ENCODE measurements at places on chromosomes 3 and 15.

GRCh38 chr3:149909923-149910322 lies 60.8 kb downstream of the PFN2 start:
- DNase-seq, result no peak

GRCh38 chr3:17941152-17941551 lies 198.7 kb upstream of the TBC1D5 start:
- DNase-seq, result no peak

GRCh38 chr3:192931825-192932224 lies 14.2 kb upstream of the MB21D2 start:
- no peak for DNase-seq

DNA sequence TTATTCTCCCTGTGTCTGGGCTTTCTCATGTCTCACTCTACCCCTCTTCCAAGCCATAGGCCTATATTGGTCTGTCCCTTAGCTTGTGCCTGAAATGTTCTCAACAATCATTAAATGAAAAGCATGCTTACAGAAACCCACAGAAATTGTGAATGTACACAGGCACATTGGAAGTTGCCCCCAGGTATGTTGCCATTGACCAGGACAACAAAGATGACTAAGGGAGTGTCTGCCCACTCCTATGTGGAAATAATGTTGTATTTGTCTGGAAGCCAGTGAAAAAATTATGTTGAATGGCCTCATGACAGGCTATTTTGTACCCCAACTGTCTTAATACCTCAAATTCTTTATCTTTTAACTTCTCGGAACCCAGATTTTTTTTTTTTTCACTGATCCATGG lies 102.0 kb downstream of the TPRG1 start:
- DNase-seq, result no peak

DNA sequence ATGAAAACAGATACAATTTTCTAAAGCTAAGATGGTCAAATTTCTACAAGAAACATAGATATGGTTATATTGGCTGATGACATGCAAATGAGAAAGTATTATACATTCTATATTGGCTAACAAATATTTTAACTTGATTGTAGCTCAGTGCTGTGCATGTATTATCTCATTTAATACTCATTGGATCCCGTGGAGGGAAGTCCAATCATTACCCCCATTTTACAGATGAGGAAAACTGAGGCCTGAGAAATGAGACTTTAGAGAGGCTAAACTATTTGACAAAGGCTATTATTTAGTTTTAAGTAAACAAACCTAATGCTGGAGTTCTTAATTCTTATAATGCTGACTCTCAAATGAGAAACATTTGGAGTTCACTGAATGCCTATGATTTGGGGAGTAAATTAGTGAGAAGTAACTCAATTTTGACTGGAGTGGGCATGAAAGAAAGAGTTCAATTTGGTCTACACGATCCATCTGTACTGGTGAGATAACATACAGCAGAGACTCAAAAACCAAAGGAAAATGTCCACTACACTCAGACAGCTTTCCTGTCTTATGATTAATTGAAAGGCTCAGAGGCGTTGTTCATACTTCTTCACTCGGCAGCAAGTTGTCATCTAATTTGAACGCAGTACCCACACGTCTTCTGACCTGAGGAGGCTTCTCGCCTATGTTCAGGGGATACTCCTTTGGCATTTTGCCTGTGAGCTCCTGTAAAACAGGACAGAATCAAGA lies 72.2 kb upstream of the LMOD3 start:
- no peak for DNase-seq

GRCh38 chr3:77354958-77355357 lies 315.1 kb downstream of the ROBO2 start:
- DNase-seq, result no peak

DNA sequence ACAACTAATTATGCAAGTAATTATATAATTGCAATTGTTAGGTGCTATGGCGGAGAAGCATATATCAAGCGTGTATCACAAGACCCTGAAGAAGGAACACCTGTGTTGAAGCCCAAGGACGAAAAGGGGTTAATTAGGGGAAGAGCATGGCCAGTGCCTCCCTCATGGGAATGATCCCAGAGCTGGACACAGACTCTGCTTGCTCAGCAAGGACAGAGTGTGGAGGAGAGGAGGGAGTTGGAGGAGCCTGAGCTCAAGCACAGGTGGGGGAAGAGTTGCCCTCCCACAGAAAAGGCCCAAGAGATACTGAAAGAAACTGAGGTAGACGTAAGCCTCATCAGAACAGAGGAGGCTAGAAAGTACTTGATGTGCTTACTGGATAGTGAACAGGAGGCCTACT lies 423.7 kb downstream of the EPHB1 start:
- no peak for DNase-seq

GRCh38 chr15:89839167-89839810 lies 24.6 kb upstream of the ANPEP start:
- no peak for DNase-seq

DNA sequence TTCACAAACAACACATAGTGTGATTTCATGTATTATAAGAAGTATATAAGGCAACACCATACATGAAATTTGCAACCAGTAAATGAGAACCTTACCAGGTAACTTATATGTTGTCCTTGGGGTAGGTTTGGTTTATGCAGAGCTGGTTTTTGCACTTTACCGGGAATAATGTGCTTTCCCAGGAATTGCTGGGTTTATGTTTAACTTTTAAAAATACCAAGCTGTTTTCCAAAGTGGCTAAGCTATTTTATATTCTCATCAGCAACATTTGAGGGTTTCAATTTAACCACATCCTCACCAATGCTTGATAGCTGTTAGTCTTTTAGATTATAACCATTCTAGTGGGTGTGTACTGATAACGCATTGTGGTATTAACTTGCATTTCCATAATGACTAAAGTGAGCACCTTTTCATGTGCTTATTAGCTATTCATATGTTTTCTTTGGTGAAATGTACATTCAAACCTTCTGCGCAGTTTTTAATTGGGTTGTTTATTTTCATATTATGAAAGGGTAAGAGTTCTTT lies 71.6 kb downstream of the KY start:
- DNase-seq, result no peak

DNA sequence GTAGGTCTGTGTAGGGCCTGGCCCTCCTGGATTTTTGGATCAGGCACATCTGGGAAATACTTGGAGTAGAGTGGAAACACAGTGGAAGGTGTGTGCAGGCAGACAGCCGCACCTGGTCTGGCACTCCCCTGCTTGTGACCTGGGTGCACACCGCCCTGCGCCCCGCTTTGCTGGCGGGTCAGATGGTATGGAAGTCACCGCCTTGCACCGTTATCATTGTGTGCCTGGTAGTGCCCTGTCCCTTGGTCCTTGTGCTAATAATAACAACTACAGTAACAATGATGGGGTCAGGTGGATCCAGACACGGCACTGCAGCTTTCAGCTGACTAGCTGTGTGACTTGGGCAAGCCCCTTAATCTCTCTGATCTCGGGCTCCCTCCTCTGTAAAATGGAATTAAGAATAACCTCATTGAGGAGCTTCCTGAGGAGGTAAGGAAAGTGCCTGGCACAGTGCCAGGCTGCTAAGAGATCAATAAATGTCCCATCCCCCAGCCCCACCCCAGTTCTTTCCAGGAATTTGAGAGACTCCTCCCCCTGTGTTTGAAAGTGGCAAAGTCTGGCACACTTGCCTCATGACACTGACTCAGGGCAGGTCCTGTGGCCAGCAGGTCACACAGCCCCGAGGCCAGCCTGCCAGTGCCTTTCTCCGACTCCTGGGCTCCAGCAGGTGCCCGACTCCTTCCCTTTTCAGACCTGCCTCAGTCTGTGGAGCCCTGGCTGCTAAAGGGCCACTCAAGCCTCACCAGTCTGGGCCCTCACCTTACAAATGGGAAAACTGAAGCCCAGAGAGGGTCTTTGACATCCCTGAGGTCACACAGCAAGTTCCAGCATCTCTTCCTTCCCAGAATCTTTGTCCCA lies 9.8 kb downstream of the ISG20 start:
- DNase-seq, result no peak

DNA sequence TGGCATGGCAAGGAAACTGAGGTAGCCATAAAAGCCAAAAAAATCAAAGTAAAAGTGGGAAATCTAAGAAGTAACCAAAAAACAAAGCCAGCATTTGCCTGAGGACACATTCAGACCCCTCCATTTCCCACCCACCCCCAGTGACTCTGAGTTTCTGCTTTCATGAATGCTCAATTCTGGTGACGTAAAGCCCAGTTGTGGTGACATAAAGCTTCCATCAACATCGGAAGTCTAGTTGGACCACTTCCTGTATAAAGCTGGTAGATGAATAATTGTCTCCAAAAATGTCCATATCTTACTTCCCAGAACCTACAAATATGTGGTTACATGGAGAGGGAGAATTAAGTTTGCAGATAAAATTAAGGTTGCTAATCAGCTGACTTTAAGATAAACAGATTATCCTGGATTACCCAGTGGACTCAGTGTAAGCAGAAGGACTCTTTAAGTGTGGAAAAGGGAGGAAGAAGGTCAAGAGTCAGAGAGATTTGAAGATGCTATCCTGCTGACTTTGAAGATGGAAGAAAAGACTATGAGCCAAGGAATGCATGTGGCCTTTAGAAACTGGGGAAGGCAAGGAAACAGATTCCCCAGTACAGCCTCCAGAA lies 62.0 kb upstream of the ST3GAL6 start:
- DNase-seq, result no peak

DNA sequence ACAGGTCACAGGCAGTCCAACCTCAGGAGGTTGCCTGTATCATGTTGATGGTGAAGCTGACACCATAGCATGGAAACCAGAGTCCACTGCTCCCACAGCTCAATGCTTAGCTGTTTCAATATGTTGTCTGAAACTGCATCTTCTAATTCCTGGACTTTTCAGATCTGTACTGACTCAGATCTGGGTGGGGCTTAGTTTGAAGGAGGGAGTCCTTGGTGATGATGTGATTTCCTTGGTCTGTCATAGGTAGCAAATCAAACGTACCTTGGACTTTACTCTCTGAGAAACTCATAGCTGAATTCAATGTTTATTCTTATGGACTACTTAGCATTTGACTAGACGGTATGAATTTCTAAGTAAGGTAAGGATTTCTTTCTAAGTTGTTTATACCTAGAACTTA lies at the start of gene HHLA2:
HHLA2 (plus strand) TSS at position 310 of the 400 bp plus-strand sequence. CDS start 55,266 bp downstream, outside the sequence.
- no peak for DNase-seq

- DNase-seq, result peak; percentile 4
Measured at GRCh38 chr3:189508784-189509501, 122.2 kb upstream of the TP63 start.

- no peak for DNase-seq
Measured at GRCh38 chr3:32455609-32456428, 46.8 kb downstream of the CMTM6 start.

DNA sequence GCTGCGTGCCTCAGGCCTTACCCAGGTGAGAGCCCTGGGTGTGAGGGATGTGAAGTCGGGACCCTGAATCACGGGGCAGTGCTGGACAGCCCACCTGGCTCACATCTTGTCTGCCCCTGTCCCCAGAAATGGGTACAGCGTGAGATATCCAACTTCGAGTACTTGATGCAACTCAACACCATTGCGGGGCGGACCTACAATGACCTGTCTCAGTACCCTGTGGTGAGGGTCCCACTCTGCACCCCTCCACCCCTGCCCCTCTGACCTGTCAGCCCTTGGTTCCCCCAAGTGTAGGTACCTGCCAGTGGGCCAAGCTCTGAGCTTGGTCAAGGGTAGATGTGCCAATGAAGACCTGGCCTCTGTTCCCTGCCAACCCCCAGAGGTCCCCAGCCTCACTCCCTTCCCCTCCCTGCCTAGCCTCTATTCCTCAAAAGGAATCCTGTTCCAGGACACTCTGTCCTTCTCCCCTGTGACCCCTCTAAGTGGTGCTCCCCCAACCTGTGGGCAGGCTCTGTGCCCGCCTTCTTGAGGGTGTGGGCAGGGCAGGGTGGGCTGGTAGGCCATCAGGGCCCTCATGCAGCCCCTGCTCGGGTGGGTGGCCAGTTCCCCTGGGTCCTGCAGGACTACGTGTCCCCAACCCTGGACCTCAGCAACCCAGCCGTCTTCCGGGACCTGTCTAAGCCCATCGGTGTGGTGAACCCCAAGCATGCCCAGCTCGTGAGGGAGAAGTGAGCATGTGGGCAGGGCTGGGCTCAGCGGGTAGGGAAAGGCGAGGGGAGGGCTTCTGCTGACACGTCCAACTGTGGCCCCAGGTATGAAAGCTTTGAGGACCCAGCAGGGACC lies 25.1 kb downstream of the NBEAL2 start:
- no peak for DNase-seq

DNA sequence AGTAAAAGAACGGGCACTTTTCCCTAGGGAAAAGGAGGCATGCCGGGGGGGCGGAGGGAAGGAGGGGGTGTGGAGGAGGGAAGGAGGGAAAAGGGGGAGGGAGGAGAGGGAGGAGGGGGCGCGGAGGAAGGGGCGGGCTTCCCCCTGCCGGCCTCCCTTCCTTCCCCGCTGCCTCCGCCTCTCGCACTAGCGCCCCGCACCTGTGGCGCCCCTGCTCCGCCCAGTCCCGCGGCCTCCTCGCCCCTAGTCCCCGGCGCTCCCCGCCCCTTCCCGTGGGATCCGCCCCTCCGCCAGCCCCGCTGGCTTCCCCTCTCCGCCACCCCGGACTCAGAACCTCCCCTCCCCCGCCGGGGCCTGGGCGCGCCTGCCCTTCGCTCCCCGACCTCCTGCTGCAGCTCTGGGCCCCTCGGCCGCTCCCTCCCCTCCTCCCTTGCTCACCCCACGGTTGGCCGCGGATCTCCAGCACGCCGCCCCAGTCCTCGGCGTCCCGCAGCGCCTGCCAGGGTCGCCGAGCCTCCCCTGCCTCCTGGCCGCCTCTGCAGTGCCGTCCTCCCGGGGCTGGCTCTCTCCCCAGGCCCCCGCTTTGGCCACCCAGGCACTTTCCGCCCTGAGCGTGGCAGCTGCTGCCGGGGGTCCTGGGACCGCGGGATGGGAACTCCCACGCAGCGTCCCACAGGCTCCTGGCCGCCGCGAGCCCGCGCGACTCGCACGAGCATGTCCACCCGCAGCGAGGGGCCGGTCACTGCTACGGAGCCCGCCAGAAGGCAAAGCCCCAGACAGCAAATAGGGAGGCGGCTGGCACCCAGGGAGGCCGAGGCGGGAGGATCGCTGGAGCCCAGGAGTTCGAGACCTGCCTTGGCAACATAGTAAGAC lies 147.4 kb downstream of the TJP1 start:
- no peak for DNase-seq

GRCh38 chr3:89617706-89618105 lies 510.3 kb downstream of the EPHA3 start:
- DNase-seq, result no peak

DNA sequence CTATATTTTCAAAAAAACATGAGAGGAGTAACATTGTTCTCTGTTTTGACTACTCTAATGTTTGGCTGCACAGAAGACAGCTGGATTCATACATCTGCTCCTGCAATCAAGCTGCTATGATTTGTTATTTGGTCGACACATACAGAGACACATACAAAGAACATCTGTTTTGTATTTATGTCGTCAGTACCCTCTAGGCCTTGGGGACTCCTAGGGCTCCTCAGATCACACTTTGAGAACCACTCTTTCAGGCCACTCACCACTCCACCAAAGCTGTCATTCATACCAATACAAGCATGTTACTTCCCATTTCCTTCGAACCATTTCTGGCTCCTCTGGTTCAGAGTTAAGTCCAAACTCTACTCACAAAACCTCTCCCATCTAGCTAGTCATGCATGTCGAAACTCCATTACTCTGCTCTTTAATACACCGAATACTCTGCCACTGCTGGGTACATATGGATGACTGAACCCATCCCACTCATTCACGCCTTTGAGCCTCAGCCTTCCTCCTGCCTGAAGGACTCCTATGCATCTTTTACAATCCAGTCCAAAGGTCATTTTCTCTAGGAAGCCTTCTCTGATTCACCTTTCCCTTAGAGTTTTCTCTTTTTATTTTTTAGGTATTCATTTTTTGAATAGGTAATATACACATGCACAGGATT lies 102.9 kb upstream of the ARHGEF3 start:
- DNase-seq, result no peak

Measured in C1 segment of cervical spinal cord (tissue), 14 donors.